Body of pancreas (tissue), 4 donors: ENCODE measurements at places on chromosomes 2 and 18.
A peak's percentile ranks its signal among the peaks of the same experiment; 100 is the strongest.

GRCh38 chr2:215851082-215851481, 162.3 kb downstream of the MREG start:
- no peaks in the 10 kb centered on the region for H3K27me3 ChIP-seq
- H3K36me3 ChIP-seq, result no peaks in the 10 kb centered on the region
- no peak overlapping the region for H3K27ac ChIP-seq
- DNase-seq, result no peak

DNA sequence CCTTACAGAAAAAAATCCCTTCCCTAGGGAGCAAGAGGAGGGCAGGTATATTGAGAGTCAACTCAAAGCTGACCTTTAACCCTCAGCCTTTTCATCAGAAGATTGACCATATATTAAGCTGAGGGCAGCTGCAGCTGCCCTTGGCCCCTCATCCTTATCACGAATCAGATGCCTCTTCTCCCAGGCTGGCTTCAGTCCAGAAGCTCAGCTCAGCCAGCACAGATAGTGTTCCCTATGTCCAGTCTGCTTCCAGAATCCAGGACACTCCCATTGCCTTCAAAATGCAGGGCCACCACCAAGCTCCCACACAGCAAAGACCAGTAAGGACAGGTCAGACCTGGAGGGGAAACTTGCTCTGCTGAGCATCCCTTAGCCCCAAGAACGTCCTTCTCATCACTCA, 146.1 kb downstream of the BCL11A start:
- H3K27me3 ChIP-seq, result no peaks in the 10 kb centered on the region
- H3K27ac ChIP-seq, result no peak overlapping the region
- no peak for DNase-seq
- no peaks in the 10 kb centered on the region for H3K4me1 ChIP-seq
- no peaks in the 10 kb centered on the region for H3K36me3 ChIP-seq
- no peak overlapping the region for H3K4me3 ChIP-seq

DNA sequence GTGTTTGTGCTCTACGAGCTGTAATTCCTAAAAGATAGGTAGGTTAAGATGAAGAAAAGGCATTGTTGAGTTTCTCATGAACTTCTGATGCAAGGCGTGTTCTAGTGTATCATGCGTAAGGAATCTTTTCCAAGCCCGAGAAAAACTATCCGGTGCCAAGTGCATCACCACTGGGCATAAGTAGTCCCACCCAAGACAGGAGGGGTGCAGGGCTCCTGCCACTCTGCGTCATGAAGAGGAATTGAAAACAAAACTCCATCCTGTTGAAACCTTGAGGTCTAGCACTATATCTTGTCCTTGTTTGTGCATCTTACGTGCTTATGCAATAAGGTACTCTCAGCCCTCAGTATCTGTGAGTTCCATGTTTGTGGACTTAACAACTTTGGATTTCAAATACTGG, 45.7 kb downstream of the RAB31 start:
- no peaks in the 10 kb centered on the region for H3K27me3 ChIP-seq
- no peak overlapping the region for H3K4me3 ChIP-seq
- no peak overlapping the region for H3K27ac ChIP-seq

DNA sequence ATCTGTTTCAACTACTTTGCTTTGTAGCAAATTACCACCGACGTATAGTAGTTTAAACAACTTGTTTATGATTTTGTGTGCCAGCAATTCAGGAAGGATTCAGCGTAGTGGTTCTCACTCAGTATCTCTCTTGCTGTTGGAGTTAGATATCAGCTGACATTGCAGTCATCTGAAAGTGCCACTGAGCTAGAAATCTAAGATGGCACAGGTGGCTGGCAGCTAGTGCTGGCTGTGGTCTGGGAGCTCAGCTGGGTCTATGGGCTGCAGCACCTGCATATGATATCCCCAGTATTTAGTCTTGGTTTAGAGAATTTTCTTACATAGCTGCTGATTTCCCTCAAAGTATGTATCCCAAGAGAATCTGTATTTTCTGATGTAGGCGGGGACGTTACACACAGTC, 235.6 kb downstream of the SCG2 start:
- H3K36me3 ChIP-seq, result no peaks in the 10 kb centered on the region
- H3K4me1 ChIP-seq, result peaks cover 13% of the 10 kb centered on the region
- H3K27ac ChIP-seq, result no peak overlapping the region

DNA sequence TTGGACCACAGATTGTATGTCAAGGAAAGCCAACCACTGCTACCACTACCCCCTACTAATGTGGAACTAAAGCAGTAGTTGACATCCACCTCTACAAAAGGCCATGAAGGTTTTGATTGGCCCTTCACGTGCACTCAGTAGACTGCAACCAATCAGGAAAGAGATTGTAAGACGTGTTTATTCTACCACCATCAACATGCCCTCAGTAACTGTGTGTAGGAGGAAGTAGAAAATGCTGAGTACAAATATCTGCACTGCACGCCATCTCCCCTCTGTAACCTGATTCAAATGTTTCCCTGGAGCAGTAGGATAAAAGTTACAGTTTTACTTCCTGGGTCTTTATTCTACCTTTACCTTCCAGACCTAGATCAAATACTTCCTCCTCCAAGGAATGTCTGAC, 2.9 kb upstream of the CASP10 start:
- H3K36me3 ChIP-seq, result no peaks in the 10 kb centered on the region
- H3K4me1 ChIP-seq, result peaks cover 33% of the 10 kb centered on the region
- H3K4me3 ChIP-seq, result no peak overlapping the region
- H3K27me3 ChIP-seq, result no peaks in the 10 kb centered on the region
- no peak overlapping the region for H3K27ac ChIP-seq
- no peak for DNase-seq

DNA sequence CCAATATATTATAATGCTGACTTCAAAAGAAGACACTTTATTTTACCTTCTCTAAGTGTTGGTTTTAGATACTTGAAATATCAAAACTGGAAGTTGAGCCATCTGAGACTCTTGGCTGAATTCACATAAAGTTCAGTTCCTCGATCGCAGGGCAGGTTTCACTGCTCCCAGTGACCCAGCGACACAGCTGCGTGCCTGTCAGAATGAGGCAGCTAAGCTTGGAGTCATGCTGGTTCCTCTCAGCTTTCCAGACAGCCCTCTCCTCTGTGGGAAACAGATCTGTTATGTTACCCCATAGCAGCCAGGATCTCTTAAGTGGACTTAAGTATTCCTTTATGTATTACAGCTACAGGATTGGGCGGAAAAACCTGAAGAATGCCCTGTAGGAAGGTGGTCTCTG, 142.8 kb upstream of the ALPP start:
- no peaks in the 10 kb centered on the region for H3K27me3 ChIP-seq
- H3K4me3 ChIP-seq, result no peak overlapping the region
- H3K4me1 ChIP-seq, result peaks cover 28% of the 10 kb centered on the region
- DNase-seq, result peak; percentile 42
- H3K27ac ChIP-seq, result peak overlapping the region; percentile 43

DNA sequence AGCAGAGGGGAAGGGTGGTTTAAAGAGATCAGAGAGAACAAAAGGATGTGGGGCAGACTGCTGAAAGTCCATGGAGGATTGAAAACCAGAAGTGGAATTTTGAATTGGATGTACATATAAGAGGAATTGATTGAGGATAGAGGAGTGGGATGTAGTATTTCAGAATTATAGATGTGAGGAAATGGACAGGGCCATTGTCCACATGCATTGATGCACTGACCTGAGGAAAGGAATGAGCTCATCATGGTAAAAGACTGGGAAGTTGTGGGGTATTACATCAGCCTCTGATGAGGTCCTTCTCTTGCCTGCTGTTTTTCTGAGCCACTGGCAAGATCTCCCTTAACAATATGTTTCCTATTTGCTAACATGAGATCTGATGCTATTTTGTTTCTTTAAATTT, 365.7 kb upstream of the FANCL start:
- H3K27me3 ChIP-seq, result no peaks in the 10 kb centered on the region
- no peak overlapping the region for H3K4me3 ChIP-seq
- no peak for DNase-seq
- H3K4me1 ChIP-seq, result no peaks in the 10 kb centered on the region

DNA sequence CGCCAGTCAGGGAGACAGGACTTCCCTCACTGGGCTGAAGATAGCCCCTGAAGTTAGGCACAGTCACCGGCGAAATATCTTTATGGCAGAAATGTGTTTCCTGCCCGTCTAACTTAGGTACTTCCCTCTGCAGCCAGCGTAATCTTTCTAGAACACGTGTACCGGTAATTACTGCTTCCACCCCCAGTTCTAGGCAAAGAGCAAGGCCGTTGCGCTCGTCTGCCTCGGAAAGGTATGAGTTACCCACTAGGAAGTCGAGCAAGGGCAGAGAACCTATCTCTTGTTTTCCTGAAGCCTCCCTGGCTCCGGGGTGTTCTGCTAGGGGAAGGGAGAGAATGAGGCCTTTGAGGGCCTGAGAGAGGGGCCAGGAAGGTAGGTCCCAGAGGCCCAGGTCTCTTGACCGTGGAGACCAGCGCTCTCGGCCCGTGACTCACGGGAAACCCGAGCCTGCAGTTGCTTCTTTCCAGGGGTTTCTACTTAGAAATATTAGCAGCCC, 70.0 kb downstream of the TWSG1 start:
- H3K27me3 ChIP-seq, result no peaks in the 10 kb centered on the region
- H3K4me3 ChIP-seq, result no peak overlapping the region
- H3K36me3 ChIP-seq, result no peaks in the 10 kb centered on the region
- H3K4me1 ChIP-seq, result no peaks in the 10 kb centered on the region
- no peak for DNase-seq

- no peak overlapping the region for H3K4me3 ChIP-seq
- H3K36me3 ChIP-seq, result no peaks in the 10 kb centered on the region
- no peak for DNase-seq
- H3K4me1 ChIP-seq, result no peaks in the 10 kb centered on the region
- no peak overlapping the region for H3K27ac ChIP-seq
Observed at GRCh38 chr2:10260130-10260529, 42.6 kb upstream of the HPCAL1 start.

- no peak for DNase-seq
- no peaks in the 10 kb centered on the region for H3K4me1 ChIP-seq
- H3K4me3 ChIP-seq, result no peak overlapping the region
- no peaks in the 10 kb centered on the region for H3K27me3 ChIP-seq
- no peaks in the 10 kb centered on the region for H3K36me3 ChIP-seq
Observed at GRCh38 chr2:126775300-126775985, 119.5 kb downstream of the GYPC start.

- H3K27me3 ChIP-seq, result no peaks in the 10 kb centered on the region
- H3K4me1 ChIP-seq, result peaks cover 98% of the 10 kb centered on the region
- H3K27ac ChIP-seq, result peak overlapping the region; percentile 98
- peak; percentile 87 for DNase-seq
- H3K36me3 ChIP-seq, result no peaks in the 10 kb centered on the region
Observed at GRCh38 chr18:11989966-11990380, 8.7 kb downstream of the IMPA2 start.

- peaks cover 57% of the 10 kb centered on the region for H3K4me1 ChIP-seq
- DNase-seq, result no peak
- no peaks in the 10 kb centered on the region for H3K36me3 ChIP-seq
- H3K27ac ChIP-seq, result peak overlapping the region; percentile 76
Observed at GRCh38 chr18:58212274-58212673, 168.2 kb downstream of the NEDD4L start.

- no peaks in the 10 kb centered on the region for H3K27me3 ChIP-seq
- H3K27ac ChIP-seq, result no peak overlapping the region
- no peaks in the 10 kb centered on the region for H3K36me3 ChIP-seq
- no peak overlapping the region for H3K4me3 ChIP-seq
Observed at GRCh38 chr18:75090336-75090735, 118.6 kb downstream of the PTGR3 start.

GRCh38 chr2:64065516-64065915, 46.3 kb upstream of the VPS54 start:
- H3K27me3 ChIP-seq, result no peaks in the 10 kb centered on the region
- peaks cover 23% of the 10 kb centered on the region for H3K4me1 ChIP-seq

- H3K27me3 ChIP-seq, result no peaks in the 10 kb centered on the region
- H3K27ac ChIP-seq, result no peak overlapping the region
- H3K4me1 ChIP-seq, result no peaks in the 10 kb centered on the region
- no peaks in the 10 kb centered on the region for H3K36me3 ChIP-seq
- peak; percentile 72 for DNase-seq
Observed at GRCh38 chr2:61793389-61793836, 60.4 kb downstream of the FAM161A start.

GRCh38 chr2:177711483-177712265, 319.1 kb downstream of the AGPS start:
- no peak overlapping the region for H3K4me3 ChIP-seq
- no peaks in the 10 kb centered on the region for H3K4me1 ChIP-seq
- H3K36me3 ChIP-seq, result no peaks in the 10 kb centered on the region
- no peak for DNase-seq
- H3K27ac ChIP-seq, result no peak overlapping the region

DNA sequence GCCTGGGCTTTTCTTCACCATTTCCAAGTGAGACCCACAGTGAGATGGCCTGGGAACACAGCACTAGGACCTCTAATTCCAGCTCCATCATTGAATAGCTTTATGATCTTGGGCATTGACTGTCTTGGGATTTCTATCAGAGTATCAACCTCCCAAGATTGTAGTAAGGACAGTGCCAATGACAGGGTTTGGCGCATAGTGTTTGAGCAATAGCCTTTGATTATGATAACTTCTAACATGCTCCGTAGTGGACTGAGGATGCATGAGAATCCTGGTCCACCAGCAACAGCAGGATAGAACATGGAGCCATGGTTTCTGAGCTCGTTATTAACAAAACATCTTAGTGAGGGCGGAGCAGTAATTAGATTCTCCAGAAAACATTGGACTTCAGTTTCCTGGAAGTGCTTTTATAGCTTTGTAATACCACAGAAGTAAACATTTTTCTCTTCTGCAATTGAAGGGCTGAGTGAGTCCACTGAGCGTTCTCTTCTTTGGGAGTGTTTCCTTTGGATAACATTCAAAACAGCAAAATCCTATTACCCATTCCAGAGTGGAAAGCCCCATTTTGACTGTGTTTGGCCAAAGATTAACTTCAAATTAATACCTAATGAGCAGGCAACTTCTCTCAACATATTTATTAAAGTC, 63.7 kb downstream of the IL1R2 start:
- no peak overlapping the region for H3K27ac ChIP-seq
- no peak for DNase-seq
- H3K4me1 ChIP-seq, result no peaks in the 10 kb centered on the region
- H3K36me3 ChIP-seq, result no peaks in the 10 kb centered on the region
- no peak overlapping the region for H3K4me3 ChIP-seq
- H3K27me3 ChIP-seq, result no peaks in the 10 kb centered on the region

DNA sequence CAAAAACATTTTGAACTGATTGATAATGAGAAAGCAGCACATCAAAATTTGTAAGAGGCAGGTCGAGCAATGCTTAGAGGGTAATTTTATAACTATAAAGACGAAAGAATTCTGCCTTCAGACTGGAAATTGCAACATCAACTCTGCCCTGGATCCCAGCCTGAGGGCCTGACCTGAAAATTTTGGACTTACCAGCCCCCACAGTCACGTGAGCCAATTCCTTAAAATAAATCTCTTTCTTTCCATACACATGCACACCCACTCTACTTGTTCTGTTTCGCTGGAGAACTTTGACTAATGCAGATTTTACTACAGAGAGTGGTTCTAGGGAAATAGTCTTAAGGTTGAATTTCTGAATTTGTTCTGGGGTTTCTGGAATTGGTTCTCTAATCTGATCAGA, 14.6 kb upstream of the ACOXL start:
- DNase-seq, result no peak
- no peak overlapping the region for H3K4me3 ChIP-seq
- H3K27ac ChIP-seq, result no peak overlapping the region
- no peaks in the 10 kb centered on the region for H3K36me3 ChIP-seq
- H3K4me1 ChIP-seq, result no peaks in the 10 kb centered on the region
